Hematopoietic multipotent progenitor cell treated with erythropoietin and hydrocortisone succinate and interleukin-3 and kit ligand, for 8 days (in vitro differentiated cells): ENCODE measurements at places on chromosomes 4 and X.

- peak; percentile 39 for DNase-seq
Observed at GRCh38 chr4:139554893-139555704, 920 bp downstream of the SETD7 start.

DNA sequence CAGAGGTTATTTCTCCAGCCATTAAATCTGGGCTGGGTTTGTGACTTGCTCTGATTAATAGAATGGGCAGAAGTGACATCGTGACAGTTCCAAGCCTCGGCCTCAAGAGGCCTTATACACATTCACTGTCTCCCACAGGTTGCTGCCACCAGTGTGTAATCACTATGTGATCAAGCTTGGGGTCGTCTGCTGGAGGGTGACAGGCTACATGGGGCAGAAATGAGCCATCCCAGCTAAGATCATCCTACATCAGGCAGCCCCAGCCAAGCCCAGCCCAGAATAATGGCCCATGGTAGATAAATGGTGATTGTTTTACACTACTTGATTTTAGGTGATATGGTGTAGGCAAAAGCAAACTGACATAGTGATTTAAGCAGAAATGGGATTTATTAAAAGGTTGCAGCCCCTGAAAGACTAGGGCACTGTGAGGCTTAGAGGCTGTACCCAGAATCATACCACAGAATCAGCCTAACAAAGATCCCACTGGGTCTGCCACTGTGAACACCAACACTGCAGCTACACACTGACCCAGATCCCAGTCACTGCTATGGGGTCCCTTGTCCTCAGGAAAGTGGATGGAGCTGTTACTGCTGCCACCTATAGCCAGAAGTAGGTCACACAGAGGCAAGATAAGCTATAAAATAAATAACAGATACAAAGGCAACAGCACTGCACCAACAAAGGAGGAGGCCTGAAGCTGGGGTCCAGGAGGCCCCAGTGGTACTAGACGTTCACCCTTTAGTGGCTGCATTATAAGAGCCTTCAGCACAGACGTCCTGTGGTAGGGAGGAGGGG is 159.6 kb upstream of the RBPJ start:
- no peak for DNase-seq

DNA sequence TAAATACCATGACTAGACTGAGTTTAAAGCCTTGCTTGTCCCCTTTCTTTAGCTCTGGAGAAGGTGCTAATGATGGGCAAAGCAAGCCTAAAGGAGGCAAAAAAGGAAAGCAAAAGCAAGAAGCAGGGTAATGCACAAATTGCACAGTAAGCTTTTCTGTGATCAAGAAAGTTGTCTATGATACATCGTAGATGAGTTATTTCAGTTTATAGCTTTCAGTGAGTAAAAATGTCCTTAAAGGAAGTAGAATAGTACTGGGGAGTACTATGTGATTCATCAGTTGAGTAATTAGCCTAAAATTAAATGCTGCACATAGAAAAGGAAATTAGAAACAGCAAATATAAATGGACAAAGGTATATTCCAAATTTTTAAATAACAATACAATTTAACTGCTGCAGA is 50.2 kb upstream of the PDE5A start:
- DNase-seq, result no peak

DNA sequence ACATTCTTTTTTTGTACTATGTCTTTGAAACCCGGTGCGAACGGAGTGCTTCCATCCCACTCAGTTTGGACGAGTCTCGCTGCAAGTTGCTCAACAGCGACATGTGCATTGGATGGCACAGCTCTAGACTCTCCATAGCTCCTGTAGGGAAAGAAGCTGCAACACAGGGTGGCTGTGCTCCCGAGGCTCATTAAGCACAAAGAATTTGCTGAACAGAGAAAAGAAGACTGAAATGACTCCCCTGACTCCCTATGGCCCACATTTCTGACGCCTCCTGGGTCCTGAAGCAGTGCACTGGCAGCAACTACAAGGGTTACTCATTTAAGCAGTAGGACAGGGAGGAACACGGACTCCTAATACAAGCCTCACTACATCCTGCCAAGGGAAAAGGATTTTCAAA is 127.4 kb downstream of the SH3RF1 start:
- DNase-seq, result no peak

GRCh38 chr4:139916041-139916440 is 237.9 kb downstream of the MAML3 start:
- no peak for DNase-seq

DNA sequence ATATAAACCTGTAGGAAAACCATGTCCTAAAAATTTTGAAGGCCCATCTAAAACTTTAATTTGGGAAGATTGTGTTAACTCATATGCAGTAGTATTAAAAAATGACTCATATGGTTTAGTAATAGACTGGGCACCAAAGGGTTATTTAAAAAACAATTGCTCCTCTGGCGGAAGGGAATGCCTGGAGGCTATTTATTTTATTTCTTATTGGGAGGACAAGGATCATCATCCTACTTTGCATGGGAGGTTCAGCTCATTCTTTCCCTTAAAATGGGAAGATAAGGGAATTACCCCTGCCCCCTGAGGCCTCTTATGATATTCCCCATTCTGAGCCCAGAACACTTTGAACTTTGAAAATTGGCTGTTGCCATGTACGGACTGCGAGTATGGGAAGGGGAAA is 29.7 kb upstream of the MGST2 start:
- no peak for DNase-seq

- DNase-seq, result no peak
Observed at GRCh38 chr4:81165861-81166430, 49.1 kb downstream of the PRKG2 start.

DNA sequence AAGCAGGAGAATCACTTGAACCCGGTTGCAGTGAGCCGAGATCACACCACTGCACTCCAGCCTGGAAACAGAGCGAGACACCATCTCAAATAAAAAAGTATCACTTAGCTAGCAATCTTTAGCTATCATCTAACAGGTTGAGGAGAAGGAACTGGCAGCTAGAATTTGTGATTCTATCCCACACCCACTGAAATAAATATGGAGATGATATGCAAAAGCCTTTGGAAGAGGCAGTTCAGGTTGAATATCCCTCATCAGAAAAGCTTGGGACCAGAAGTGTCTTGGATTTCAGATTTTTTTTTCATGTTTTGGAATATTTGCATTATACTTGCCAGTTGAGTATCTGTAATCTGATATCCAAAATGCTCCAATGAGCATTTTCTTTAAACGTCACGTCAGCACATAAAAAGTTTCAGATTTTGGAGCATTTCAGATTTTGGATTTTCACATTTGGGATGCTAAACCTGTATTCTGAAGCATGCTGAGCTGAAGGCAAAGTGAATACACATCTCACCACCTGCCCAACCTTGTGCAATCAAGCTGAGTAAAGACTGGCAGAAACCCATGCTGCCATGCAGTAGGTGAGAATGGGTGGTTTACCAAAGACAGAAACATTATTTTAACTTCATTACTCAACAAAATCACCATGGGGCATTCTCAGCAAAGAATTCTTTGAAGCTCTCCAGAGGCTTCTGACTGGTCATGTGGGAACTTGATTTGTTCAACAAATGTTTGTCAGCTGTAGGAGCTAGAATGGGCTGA is 159.3 kb downstream of the SH3KBP1 start:
- DNase-seq, result no peak

GRCh38 chr4:33882246-33882990 is 2361.9 kb downstream of the ARAP2 start:
- DNase-seq, result no peak

GRCh38 chr4:68401231-68401630 is 46.0 kb upstream of the TMPRSS11E start:
- no peak for DNase-seq

GRCh38 chr4:127446427-127446885 is 186.3 kb upstream of the INTU start:
- DNase-seq, result no peak

DNA sequence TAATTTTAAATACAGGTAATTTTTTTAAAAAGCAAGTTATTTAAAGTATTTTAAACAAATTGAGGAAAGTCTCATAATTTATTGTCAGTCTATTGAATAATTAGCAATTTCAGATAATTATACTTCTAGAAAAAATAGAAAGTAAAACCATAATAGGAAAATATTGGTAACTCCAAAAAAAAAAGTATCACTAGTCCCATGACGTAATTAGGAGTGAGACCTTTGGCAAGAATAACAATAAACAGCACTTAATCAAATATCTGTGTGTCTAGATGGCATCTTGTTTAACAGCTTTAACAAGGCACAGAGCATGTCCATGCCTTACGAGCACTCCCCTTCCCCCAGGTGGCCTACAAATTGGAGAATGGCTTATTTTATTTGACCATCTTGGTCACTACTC is 1683.6 kb upstream of the AGA start:
- no peak for DNase-seq

GRCh38 chr4:126123611-126124325 is 809.0 kb downstream of the FAT4 start:
- no peak for DNase-seq

DNA sequence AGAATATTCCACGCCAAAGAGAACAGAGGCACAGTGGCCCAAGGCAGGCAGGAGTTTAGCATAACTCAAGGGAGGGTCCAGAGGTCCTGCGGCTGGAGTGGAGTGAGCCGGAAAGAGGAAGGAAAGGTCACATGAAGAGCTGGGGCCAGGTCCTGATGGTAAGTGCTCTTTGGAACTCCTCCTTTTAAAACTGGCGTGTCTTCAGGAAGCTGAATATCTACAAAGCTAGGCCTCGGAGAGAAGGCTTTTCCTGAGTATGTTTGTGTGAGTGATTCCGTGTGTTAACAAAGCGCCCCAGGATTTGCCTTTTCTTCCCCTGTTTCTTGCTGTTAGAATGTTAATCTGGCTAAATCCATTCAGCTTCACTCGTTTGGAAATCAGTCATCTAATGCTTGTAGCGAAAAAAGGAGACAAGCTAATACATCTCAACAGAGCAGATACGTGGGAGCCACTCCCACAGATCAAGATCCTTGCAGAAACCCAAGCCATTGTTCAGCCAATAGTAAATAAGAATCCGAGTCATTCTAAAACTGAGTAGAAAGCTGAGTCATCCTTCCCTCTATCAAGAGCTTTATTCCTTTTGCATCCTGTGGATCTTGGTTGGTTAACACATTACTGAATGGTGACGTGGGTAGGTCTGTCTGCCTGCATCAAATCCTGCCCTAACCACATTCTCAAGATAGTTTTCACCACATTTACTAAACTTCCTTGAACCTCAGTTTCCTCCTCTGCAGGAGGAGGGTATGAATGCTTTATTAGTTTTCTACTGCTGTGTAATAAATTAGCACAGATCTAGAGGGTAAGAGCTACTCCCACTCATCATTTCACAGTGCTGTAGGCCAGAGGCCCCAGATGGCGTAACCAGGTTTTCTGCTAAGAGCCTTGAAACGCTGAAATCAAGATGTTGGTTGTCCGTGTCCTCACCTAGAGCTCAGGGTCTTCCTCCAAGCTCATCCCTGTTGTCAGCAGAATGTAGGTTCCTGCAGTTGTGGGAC is 43.2 kb upstream of the RBM47 start:
- peak; percentile 46 for DNase-seq

GRCh38 chr4:169464080-169464479 is 148.3 kb downstream of the NEK1 start:
- DNase-seq, result no peak

DNA sequence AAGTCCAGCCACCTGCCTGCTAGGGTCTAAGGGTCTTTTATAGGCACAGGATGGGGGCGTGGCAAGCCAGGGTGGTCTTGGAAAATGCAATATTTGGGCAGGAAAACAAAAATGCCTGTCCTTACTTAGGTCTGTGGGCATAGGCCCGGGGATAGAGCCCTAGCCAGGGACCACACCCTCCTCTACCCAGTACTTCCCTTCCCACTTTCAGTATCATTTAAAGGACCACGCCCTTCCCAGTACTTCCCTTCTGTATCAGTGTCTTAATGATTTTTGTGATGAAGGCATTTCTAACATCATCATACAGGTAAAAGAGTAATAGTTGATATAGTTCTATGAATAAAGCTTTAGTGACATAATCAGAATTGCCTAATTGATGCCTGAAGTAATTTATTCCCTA is 11.4 kb downstream of the BANK1 start:
- no peak for DNase-seq

- DNase-seq, result peak; percentile 21
Observed at GRCh38 chrX:55056820-55057674, 17.8 kb upstream of the PAGE2B start.

GRCh38 chr4:110296892-110297291 is 98.5 kb upstream of the ELOVL6 start:
- DNase-seq, result no peak

GRCh38 chrX:42128587-42128986 is 205.2 kb upstream of the CASK start:
- no peak for DNase-seq

DNA sequence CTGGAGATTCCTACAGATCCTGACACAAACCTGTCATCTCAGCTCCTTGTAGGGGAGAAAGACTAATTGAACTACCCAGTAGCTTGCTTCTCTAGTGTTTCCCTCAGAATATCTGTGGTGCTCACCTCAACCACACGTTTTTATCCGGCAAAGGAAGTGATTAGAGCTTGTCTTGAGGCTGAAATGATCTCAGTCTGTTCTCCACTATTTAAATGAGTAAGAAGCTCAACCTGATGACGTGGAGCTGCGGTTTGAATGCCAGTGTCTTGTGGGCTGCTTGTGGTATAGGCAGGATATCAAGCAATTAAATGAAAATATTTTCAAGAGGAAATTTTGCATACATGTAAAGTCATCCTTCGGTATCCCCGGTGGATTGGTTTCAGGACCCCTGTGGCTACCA is 270.2 kb downstream of the TLL1 start:
- DNase-seq, result no peak

DNA sequence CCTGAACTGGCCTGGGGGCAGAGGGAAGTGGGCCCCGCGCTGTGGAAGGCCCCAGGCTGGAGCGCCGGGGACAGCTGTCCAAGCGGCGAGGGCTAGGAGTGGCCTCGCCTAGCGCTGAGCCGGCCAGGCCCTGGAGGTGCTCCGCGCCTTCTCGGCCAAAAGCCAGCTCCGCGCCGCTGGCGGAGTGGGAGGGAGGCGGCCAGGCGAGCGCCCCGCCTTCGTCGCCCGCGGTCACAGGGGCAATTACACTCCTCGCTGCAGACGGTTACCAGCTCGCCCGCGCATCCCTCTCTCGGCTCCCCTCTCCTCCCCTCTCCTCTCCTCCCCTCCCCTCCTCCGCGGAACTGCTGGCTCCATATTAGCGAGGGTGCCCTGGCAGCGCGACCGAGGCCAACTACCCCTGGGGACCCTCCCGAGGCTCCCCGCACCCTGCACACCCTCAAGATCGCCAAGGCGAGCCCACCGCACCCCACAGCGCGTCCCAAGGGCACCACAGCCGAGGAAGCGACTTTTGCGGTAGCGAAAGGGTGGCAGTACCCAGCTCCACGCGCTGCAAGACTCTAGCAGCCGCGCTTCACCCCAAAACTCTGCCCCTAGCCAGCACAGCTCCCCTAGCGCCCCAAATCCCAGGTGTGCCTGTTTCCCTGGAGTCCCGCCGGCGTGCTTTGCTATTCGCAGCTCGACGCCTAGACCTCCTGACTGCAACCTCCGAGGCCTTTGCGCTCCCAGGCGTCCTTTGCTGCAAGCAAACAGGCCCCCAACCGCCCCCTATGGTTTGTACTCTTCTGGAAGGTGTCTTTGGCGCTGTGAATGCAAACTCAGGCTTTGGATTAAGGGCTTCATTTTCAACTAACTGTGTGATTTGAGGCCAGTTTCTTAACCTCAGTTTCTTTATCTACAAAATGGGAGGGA is 91.4 kb downstream of the BCOR start:
- peak; percentile 34 for DNase-seq
